ENCODE measurements at places on chromosomes 3 and 15.

DNA sequence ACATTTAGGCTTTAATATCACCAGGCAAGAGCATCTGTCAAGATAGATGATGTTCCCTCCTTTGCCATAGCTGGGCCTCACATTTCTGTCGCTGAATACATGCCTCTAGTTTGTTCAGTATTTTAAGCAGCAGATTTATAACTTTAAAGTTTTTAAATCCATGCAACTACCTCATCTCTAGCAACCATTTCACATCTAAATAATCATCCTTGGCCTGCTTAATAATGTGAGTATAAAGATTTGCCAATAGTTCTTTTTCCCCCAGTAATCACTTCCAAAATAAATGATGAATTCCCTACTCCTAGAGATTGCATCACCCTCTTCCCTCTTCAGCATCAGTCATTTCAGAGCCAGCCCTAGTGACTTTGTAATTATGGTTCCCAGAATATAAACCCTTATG lies 36.2 kb upstream of the FILIP1L start:
- H3K36me3 ChIP-seq: no peaks in the 10 kb centered on the region
- no peaks in the 10 kb centered on the region for H3K27me3 ChIP-seq
- DNase-seq: no peak
- H3K4me3 ChIP-seq: no peak overlapping the region
- H3K4me1 ChIP-seq: no peaks in the 10 kb centered on the region
- no peak overlapping the region for H3K27ac ChIP-seq

GRCh38 chr3:31760654-31761053 lies 220.4 kb downstream of the OSBPL10 start:
- H3K27ac ChIP-seq: no peak overlapping the region
- no peaks in the 10 kb centered on the region for H3K36me3 ChIP-seq
- H3K27me3 ChIP-seq: no peaks in the 10 kb centered on the region

DNA sequence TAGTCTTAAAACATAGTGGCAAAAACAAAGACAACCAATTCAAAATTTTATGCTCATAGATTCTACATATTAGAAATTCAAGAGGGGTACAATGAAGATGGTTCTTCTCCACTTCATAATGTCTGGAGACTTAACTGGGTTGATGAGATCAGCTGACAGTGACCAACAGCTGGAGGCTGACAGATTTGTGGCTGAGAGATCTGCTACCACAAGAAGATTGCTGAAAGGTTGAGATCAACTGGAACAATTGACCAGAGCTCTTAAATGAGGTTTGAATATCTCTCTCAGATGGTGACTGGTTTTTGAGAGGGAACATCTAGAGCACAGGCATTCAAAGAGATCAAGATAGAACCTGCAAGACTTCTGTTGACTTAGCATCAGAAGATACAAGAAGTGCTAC lies 254.1 kb upstream of the ARPP21 start:
- no peaks in the 10 kb centered on the region for H3K36me3 ChIP-seq
- no peak overlapping the region for H3K27ac ChIP-seq
- H3K4me1 ChIP-seq: peaks cover 3% of the 10 kb centered on the region
- no peak overlapping the region for H3K4me3 ChIP-seq
- DNase-seq: no peak
- H3K27me3 ChIP-seq: no peaks in the 10 kb centered on the region

DNA sequence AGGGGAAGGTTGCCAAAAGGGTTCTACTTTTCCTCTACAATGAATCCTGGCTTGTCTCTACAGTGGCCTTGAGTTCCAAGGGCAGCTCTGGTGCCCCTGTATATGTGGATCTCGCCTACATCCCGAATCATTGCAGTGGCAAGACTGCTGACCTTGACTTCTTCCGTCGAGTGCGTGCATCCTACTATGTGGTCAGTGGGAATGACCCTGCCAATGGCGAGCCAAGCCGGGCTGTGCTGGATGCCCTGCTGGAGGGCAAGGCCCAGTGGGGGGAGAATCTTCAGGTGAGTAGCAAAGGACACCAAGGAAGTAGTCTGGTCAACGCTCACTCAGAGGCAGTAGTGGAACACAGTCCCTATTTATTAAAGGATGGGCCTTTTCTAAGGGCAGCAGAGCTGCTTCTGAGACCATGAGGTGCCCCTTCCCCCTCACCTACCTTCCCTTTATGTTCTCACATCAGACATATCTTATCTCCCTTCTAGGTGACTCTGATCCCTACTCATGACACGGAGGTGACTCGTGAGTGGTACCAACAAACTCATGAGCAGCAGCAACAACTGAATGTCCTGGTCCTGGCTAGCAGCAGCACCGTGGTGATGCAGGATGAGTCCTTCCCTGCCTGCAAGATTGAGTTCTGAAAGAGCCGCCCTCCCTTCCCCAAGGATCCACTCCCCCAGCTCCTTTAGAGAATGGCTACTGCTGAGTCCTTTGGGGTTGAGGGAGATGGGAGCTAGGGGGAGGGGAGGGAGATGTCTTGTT lies 12.4 kb downstream of the MAP1A start:
- H3K36me3 ChIP-seq: peaks cover 66% of the 10 kb centered on the region
- peaks cover 18% of the 10 kb centered on the region for H3K4me1 ChIP-seq
- H3K27me3 ChIP-seq: no peaks in the 10 kb centered on the region
- DNase-seq: no peak

GRCh38 chr3:51968170-51968775 lies 1.0 kb upstream of the PCBP4 start:
- peaks cover 15% of the 10 kb centered on the region for H3K36me3 ChIP-seq
- no peak for DNase-seq
- peaks cover 40% of the 10 kb centered on the region for H3K4me1 ChIP-seq
- H3K4me3 ChIP-seq: peak overlapping the region; percentile 79
- H3K27me3 ChIP-seq: no peaks in the 10 kb centered on the region

GRCh38 chr15:70605606-70606410 lies 157.6 kb downstream of the UACA start:
- H3K4me3 ChIP-seq: no peak overlapping the region
- H3K27ac ChIP-seq: no peak overlapping the region
- H3K27me3 ChIP-seq: peaks cover 10% of the 10 kb centered on the region

DNA sequence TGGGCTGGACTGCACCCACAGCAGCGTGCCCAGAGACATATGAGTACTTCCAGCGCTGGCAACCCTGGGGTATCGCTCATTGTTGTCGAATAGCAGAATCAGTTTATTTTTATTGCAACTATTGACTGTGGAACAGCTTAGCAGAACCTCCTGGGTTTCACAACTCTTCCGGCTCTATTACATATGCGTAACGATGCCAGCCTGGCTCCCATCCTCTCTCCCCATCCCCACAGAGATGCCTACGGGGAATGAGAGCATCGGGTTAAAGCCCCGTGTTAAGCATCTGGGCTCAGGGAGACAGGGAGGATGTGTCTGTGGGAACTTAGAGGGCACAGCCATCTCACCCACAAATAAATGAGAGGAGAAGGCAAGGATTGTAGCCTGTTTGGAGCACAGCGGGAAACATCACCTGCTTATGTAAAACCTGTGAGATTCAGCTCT lies 76.6 kb upstream of the DLG1 start:
- no peaks in the 10 kb centered on the region for H3K36me3 ChIP-seq
- no peak overlapping the region for H3K27ac ChIP-seq
- H3K4me1 ChIP-seq: peaks cover 15% of the 10 kb centered on the region
- DNase-seq: no peak
- H3K4me3 ChIP-seq: no peak overlapping the region

DNA sequence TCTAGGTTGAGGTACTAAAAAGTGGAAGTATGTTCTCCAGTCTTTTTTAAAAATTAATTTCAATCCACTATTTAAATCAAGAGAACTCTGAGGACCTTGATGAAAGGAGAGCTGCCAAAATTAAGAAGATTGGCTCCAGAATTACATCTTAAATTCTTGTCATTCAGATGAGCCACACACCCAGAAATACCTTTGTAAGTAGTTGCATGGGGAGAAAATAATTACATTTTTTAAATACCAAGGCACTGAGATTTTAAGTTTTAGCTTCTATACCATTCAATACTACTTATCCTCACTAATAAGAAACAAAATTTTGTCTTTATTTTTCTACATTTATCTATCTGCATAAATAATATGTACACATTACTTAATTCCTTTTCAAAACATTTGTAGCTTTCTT lies 1132.8 kb downstream of the OTOL1 start:
- H3K4me3 ChIP-seq: no peak overlapping the region
- H3K36me3 ChIP-seq: no peaks in the 10 kb centered on the region
- H3K27me3 ChIP-seq: no peaks in the 10 kb centered on the region
- no peak for DNase-seq

- H3K27me3 ChIP-seq: no peaks in the 10 kb centered on the region
- no peaks in the 10 kb centered on the region for H3K36me3 ChIP-seq
- H3K4me1 ChIP-seq: no peaks in the 10 kb centered on the region
- no peak overlapping the region for H3K4me3 ChIP-seq
Observed at GRCh38 chr3:164929642-164930041, 148.7 kb downstream of the SI start.

GRCh38 chr3:139309880-139310279 lies 33.9 kb upstream of the MRPS22 start:
- peaks cover 43% of the 10 kb centered on the region for H3K4me1 ChIP-seq
- peak overlapping the region; percentile 88 for H3K27ac ChIP-seq
- no peaks in the 10 kb centered on the region for H3K36me3 ChIP-seq
- DNase-seq: peak; percentile 72
- H3K4me3 ChIP-seq: no peak overlapping the region

DNA sequence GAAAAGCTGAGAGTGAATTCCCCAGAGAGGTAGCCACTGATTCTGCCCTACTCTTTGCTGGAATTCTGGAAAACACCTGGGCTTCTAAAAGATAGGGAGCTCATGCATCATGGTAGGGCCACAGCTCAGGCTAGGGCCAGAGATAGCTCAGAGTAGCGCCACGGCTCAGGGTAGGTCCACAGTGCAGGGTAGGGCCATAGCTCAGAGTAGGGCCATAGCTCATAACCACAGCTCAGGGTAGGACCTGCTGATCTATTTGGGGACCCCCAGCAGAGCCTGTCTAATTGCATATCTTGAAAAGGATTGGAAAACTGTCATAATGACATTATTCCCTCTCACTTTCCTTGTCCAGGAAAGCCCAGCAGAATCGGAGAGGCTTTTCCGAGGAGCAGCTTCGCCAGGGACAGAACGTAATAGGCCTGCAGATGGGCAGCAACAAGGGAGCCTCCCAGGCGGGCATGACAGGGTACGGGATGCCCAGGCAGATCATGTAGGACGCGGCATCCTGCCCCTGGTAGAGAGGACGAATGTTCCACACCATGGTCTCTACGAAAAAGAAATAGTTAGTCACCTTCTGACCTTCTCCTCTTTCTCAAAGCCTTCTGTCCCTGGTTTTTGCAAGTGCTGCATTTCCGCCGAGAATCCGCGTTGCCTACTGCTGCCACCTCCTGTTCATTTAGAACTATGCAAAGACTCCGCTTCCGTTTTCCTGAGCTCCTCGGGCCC lies 14.5 kb downstream of the TAGLN3 start:
- DNase-seq: peak; percentile 82
- peak overlapping the region; percentile 55 for H3K27ac ChIP-seq
- H3K36me3 ChIP-seq: no peaks in the 10 kb centered on the region
- H3K27me3 ChIP-seq: no peaks in the 10 kb centered on the region
- H3K4me3 ChIP-seq: no peak overlapping the region
